ENCODE measurements at places on chromosomes 3 and 15.

GRCh38 chr3:105559856-105560255 is 193.1 kb downstream of the ALCAM start:
- no peak for DNase-seq

GRCh38 chr3:134061401-134061800 is 31.7 kb upstream of the SLCO2A1 start:
- DNase-seq = peak; percentile 46

DNA sequence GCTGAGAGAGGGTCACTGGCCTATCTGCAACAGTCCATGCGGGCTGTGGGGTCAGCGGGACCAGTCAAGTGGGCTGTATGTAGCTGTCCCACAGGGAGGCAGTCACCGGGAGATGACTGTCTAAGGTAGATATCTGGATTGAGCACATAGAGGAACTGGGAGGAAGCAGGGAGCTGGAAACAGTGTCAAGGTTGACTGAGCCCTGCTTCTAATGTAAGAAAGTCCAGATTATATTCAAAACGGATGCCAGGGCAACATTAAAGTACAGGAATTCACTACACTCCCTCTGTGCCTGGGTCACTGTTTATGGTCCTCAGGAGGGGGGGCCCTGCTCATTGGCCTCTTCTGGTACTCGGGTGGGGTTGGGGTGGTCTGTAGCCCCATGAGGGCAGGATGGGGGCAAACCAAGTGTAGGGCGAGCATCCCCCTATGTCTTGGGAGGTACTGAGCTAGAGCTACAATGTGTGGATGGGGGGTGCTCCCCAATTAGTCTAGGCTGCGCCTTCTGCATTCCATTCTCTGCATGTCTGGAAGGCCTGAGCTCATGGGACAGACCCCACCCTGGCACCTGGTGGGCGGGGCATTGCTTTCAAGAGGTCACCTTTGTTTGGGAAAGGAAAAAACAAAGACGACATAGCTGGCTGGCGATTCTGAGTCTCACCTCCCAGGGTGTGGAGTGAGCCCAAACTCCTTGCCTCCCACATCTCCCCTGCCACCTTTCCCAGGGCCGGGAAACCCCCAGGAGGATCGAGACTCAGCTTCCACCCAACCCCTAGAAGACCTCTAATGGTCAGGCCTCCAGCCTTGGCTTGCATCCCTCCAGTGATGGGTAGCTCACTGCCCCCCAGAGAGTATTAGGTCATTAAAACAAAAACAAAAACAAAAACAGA is 45.1 kb upstream of the C15orf39 start:
- DNase-seq = no peak

DNA sequence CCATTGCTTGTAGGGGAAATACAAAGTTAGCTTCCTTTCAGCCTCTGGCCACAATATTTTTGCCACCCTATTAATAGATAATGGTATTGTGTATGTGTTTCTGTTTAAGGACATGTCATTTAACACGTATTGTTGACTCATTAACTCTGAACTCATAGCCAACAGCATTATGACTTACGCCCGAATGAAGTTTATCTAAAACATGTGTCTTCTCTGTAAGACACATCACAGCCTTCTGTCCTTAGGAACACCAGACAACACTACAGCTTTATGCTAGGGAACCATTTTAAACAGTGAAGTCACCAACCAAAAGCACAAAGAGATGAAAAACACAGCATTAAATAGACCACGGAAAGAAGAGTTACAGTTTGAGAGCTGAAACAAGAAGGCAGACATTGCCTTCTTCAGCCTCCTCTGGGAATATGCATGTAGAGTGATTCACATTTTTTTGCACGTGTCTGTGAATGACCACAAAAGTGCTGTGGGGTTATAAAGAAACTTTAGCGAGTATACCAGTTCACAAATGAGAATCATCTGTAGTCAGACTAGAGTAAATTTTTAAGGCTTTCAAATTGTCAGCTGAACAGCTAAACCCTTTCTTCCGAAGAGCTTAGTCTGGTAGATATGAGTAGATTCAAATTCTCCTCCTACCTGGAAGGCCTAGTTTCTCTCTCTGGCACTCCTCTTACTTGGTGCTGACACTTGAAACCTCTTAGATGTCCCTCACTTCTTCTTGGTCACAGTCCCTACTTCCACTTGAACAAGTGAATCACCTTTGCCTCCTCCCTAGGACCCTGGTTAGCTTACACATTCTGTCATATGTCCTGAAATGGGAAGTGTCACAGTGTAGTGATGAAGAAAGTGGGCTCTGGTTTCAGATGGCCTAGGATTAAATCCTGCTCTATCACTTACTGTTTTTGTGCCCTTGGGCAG is 32.2 kb downstream of the MCTP2 start:
- DNase-seq = no peak

GRCh38 chr3:111915905-111916304 is 56.8 kb downstream of the PHLDB2 start:
- no peak for DNase-seq

- no peak for DNase-seq
Measured at GRCh38 chr3:158026236-158026635, 80.0 kb downstream of the SHOX2 start.

DNA sequence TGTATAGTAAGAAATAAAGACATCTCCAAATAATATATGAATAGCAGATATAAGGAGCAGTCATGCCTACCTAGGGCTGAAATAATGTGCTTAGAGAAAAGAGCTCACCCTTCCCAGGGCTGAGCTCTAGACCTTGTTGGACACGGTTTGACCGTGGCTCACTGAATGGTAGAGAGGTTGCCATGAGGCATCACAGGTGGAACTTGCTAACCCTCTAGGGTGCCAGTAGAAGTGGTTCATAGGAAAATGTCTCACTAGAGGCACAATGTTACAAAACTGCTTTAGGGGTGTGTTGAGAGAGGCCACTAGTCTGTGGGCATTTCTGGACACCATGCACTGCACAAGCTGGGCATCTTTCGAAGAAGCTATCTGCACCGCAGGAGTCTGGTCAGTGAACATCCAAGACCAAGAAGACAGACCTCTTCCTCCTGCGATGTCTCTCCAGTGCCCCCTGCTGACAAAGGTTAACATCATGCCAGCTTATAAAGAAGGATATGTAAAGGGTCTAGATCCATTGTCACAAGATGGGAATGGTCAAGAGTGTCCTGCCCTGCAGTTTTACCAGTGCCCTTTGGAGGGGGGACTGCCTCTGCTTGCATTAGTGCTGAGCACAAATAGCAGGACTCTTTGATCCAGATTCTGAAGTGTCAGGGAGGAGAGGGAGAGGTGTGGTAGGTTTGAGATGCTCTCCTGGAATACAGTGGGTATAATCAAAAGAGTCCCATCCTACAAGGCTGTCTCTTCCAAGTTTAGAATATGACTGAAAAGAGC is 266.8 kb downstream of the ZNF385D start:
- DNase-seq = peak; percentile 87

DNA sequence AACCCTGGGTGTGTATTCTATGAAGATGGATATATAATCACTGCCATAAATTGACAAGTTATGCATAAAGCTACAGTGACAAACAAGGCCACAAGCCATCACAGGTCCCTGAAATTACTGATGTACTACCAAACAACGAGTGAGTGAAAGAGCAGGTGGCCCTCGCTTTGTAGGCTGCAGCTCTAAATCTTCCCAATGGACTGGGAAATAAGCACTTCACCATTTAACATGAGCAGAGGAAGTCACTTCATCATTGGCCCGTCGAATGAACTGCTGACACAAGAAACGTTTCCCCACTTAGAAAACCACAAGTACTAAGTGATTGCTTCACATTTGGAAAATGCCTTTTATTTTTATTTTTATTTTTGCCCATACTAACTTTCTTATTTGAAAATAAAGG is 218.0 kb downstream of the ZNF385D start:
- no peak for DNase-seq

- no peak for DNase-seq
Measured at GRCh38 chr3:106317141-106318055, 448.6 kb upstream of the CBLB start.
